ENCODE measurements at places on chromosomes 1 and 21.

- DNase-seq = no peak
These were observed 2.8 kb downstream of the AIRE start for GRCh38 chr21:44288251-44289110.

DNA sequence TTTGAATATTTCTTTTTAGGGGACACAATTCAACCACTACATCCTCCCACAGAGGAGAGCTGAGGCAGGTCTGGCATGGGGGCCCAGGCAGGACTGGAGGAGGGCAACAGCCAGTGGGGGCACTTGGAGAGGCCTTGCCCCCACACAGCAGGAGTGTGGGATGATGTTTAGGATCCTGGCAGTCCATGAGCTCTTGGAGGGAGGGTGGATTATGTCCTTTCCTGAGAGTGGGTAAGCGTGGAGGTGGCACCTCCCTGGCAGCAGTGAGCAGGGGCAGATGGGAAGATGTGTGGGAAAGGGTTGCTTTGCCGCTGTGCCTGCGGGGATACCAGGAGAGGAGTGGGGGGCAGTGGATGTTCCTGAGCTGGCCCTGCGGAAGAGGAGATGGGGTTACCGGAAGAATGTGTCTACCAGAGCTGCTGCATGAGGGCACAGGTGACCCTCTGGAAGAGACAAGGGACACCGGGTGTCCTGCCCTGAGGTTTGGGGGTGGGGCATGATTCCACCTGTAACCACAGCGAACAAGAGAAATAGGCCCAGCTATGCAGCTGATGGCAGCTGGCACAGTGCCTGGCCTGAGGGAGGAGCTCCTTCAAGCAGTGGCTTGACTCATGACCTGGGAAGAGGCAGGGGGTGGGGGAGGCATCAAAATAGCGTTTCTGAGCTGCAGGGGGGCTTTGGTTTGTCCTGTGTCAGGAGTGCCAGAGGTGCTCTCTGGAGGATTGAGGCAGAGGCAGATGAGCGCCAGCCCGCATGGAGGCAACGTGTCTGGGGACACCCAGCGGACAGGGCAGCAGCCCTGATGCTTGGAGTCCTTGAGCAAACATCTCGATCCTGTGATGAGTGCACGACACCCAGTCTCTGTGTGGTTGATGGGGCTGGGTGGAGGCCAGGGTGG lies 123.9 kb upstream of the TMPRSS2 start:
- DNase-seq = no peak

GRCh38 chr1:201751872-201752271 lies 77.1 kb upstream of the IPO9 start:
- no peak for DNase-seq

DNA sequence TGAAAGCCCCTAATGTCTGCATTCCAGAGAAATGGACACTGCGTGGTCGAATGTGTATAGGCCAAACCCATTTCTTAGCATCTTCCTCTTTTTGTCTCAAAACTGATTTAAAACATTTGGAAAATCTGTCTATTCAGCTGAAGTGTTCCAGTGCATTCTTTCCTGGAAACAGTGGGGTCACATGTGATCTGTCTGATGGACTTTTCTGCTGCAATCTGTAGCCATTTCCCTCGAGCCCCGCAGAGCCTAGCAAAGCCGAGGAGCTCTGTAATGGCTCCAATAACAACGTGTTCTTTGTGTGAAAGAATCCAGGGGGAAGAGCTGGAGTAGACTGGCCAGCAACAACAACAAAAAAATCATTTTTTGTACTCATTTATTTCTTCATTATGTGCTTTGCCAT lies 329.3 kb downstream of the BARHL2 start:
- DNase-seq = no peak

DNA sequence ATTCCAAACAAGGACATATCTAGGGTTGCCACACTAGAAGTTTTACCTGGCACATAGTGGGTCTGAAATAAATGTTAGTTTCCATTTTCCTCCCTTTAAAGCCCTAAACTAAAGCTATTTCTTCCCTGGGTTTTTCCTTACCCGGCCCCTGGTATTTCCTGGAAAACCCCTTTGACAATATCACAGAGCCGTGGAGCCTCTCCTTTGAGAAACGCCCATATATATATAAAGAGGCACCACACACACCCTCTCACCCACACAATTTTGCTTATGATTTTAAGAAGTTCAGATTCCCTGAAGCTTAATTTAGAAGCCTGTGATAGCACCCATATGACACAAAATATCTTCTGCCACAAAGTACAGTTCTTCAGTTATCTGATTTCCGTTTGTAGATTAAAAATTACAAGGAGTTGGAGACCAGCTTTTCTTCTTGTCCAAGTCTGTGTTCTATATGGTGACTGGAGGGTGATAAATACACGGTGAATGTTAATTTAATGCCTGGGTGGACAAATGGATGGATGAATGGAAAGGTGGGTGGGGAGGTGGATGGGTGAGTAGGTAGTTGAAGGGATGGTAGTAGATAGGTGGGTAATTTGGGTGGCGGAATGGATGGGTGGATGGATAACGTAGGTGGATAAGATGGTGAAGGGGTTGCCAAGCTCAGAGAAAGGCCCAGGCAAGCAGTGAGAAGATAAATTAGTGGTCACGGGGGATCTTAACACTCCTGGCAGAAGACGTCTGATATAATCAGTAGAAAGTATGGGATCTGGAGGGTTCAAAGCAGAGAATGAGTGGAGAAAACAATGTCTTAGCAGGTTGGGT lies 154.4 kb upstream of the FGGY start:
- no peak for DNase-seq

DNA sequence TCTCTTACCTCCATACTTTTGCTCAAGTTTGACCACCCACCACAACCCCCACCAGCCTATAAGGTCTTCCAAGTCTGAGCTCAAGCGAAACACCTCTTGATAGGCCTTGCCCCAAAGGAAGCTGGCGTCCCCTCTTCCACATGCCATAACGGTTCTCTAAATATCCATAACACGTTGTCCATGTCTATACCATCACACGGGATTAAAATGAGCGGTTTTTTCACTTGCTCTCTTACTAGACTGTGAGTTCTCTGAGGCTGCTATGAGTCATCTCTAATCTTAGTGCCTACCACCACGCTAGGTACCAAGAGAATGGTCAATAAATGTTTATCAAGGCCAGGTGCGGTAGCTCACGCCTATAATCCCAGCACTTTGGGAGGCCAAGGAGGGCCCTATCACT lies 41.0 kb downstream of the WASF2 start:
- no peak for DNase-seq

DNA sequence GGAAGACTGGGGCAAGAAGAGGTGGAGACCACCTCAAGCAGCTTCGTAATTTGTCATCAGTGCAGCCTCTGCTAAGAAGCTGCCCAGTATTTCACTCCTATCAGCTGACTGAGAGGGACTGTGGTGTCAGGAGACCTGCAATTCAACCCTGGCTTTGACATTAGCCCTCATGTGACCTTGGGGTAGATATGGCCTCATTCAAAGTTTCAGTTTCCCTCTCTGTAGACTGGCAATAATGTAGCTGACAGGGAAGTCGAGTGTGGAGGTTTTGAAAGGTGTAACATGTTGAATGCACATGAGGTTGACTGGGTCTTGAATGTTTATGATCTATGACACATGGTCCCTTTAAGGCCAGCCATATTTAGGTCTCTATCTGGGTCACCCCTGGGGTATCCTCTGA lies 2.2 kb upstream of the SPRR4 start:
- DNase-seq = no peak

- DNase-seq = no peak
These were observed 143.1 kb downstream of the CACNA1E start for GRCh38 chr1:181626279-181626938.

DNA sequence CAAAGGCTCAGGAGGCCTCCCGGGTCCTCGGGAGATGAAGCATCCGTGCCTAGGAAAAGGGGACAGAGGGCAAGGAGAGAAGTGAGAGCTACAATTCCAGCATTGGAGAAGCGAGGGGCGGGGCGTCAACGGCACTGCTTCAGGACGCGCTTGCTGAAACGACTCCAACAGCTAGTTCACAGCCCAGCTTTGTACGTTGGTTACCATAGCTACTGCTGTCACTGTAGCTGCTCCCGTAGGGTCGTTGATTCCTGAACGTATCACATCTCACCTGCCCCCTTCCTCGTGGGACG lies 63.1 kb downstream of the TOR1AIP2 start:
- no peak for DNase-seq

DNA sequence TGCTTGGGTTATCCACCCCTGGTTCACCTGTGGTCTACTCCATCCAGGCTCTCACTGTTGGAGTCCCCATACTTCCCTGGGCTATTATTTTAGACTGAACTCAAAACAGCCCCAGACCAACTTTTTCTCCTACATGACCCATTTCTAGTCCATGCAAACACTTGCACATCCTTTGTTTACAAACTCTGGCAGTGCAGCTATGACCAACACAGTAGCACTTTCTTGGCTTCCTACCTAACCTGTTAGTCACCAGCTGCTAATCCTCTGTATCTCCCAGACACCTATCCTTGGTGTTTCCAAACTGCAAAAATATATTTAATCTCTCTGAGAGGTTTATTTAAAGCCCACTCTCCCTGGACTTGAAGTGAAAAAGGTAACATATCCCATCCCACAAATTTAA lies 90.8 kb downstream of the DDAH1 start:
- DNase-seq = no peak

DNA sequence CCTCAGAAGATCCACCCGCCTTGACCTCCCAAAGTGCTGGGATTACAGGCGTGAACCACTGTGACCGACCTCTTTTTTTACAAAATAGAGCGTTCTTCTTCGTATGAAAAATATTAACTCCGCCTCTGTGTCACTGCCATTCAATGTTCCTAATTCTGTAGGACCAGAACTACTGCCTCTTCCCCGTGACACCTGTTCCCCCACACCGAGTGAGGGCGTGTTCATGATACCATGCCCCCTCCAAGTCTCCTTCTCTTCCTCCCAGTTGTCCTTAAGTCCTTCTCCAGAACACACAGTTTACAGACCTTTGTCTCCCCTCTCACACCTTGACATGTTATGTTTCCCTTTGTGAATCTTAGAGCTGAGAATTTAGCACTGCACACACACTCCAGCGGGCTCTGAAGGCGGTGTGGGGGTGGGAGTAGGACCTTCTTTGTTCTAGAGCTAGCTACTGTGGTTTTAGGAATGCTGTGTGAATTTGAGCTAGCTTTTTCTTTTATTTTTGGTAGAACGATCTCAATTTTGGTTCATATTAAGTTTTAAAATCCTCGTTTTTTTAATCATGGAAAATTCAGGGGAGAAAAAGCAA lies 82.4 kb upstream of the LPGAT1 start:
- no peak for DNase-seq

- DNase-seq = no peak
These were observed 48.6 kb downstream of the ITPKB start for GRCh38 chr1:226690460-226690982.

DNA sequence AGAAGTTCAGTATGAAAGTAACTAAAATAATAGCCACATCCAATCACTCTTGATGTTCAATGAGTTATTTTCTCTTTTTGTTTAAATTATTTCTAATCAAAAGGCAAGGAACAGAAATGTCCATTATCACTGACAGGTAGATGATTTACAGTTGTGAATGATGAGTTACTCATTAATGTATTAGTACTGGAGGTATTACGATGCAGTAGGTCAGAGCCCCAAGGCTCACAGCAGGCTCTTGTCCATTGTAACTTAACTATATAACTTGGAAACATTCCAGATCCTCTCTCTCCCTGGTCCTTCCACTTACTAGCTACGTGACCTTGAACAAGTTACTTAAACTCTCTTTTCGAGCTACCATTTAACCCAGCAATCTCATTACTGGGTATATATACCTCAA lies 39.5 kb downstream of the CRB1 start:
- DNase-seq = no peak

GRCh38 chr21:36035381-36035791 lies 24.9 kb downstream of the SETD4 start:
- DNase-seq = no peak

- DNase-seq = no peak
These were observed 64.8 kb downstream of the MORN1 start for GRCh38 chr1:2326524-2326923.

- DNase-seq = no peak
These were observed 35.3 kb downstream of the LDLRAD1 start for GRCh38 chr1:53982763-53983104.

- no peak for DNase-seq
These were observed 53.8 kb upstream of the ZSWIM5 start for GRCh38 chr1:45260244-45260643.

DNA sequence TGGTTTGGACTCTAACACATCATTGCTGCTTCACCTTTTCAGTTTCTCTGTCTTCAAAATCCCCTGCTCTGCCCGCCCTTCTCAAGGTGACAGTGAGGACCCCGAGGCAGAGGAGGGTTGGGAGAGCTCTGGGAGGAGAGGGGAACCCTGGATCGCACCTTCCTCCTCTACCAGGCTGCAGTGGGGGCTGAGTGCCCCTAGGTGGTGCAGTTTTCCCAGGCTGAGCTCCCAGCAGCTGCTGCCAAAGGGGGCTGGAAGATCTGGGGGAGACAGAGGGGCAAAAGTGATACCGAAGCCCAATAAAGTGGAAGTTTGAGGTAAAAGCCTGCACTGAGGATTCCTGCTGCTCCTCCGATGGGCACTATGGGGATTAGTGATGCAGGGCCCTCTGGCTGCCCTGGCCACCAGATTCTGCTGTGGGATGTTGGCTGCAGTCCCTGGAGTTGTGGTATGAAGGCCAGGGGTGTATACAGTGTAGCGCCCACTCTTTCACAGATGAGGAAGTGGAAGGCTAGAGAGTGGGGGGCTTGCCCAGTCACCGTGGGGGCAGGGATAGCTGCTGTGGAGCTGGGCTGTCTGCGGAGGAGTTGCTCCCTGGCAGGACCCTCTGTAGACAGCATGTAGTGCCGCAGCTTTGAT lies 40.7 kb upstream of the SCMH1 start:
- no peak for DNase-seq

GRCh38 chr1:29712284-29712651 lies 475.9 kb downstream of the PTPRU start:
- DNase-seq = no peak

GRCh38 chr1:240152611-240153297 lies 61.1 kb downstream of the FMN2 start:
- DNase-seq = no peak

DNA sequence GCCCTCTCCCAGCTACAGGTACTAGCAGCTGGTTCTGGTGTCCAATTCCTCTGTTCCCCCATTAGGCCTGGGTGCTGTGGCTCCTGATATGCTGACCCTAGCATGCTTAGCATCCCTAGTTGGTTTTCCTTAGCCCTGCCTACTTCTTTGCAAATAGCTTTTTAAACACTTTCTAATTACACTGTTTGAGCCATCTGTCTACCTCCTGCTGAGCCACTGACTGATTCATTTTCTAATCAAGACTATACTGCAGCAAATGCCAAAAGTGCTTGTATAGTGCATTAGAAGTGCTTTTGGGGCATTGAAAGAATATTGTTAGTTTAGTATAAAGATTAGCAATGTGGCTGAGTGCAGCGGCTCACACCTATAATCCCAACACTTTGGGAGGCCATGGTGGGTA lies 36.3 kb downstream of the ERICH3 start:
- no peak for DNase-seq

Data from stimulated activated CD8-positive, alpha-beta memory T cell treated with anti-CD3 and anti-CD28 coated beads, Interleukin-15, amount 100 ng/mL, for 4 hours (primary cell).